ENCODE measurements at places on chromosomes 6 and 20.

DNA sequence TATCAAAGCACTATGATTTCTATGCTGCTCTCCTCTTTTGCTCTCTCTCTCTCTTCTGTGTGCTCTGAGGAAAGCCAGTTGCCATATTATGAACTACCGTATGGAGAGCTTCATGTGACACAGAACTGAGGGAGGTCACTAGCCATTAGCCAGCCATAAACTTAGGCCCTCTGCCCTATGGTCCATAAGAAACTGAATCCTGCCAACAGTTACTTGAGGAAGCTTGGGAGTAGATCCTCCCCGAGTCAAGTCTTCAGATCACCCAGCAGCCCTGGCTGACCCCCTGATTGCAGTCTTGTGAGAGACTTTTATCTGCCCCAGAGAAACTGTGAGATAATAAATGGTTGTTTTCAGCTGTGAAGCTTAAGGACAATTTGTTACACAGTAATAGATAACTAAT lies 5.7 kb upstream of the PEX7 start:
- DNase-seq = no peak

GRCh38 chr6:141752677-141753076 lies 380.0 kb upstream of the GJE1 start:
- no peak for DNase-seq

DNA sequence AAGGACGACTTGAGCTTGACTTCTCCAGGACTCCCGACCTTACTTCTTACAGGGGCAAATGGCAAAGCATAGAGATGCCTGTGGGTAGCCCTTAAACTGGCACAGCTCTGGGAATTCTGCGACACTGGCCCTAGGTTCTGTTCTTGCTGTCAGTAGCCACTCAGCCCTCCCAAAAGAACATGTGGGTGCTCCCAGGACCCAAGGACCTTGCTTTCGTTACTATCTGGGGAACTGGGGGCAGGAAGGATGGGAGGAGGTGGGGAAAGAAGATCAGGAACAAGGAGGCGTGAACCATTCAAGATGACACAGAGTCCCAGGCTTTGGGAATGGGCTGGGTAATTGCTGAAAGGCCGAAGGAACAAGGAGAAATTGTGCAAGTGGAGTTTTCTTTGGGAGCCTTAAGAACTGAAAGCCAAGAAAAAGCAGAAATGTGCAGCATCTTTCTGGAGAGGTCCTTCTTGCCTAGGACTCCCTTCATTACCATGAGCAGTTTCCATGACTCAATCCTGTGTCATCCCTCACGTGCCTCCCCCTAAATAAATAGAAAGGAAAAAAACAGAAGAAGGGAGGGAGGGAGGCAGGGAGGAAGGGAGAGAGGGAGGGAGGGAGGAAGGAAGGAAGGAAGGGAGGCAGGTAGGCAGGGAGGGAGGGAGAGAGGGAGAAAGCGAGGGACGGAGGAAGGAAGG lies 284.6 kb upstream of the FOXQ1 start:
- no peak for DNase-seq

DNA sequence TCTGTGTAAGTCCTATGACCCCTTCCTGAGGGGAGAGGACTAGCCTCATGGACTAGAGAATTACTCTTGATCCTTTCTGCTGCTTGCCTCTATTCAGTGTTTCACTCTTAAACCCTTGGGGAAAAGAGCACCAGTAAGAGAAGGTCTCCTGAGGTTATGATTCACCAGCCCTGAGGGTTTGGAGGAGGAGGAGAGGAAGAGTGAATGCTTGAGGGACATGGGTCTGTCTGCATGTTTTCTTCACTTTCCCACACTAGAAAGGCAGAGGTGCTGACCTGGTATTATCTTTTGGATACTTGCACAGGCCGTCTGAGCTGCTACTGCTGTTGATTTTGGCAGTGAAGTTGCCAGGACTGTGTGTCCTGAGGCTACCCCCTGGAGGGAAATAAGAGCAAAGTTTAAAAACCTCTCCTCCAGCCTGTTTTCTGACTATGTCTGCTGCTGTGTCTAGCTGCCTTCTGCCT lies 78.3 kb downstream of the CD109 start:
- DNase-seq = no peak

GRCh38 chr6:16854986-16855385 lies 93.7 kb upstream of the ATXN1 start:
- DNase-seq = no peak

DNA sequence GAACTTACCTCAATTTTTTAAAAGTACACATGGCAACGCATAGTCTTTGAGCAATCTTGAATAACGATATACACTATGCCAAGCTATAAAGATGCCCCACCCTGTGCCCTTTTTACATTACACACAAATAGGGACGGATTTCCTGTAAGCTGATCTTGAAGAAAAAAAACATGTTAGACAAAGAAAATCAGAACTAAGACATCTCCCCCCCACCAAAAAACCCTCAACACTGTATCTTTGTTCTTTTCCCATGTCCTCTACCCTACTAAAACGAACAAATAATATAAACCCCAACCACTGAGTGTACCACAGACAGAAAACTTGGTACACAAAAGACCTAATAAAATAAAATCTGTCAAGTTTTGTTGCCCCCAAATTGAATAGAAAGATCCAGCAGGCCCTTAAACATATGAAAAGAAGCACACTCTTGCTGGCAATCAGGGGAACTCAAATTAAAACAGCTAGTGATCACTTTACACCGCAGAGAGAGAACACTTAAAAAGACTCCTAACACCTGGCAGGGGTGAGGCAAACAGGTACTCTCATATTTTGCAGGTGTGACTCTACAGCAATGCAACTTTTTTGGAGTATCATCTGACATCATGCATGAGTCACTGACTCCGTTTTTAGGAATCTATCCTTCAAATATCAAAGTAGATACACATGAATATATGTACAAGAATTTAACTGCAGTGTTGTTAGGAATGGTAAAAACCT lies 29.6 kb downstream of the BACH2 start:
- no peak for DNase-seq

GRCh38 chr6:104003803-104004516 lies 855.8 kb downstream of the HACE1 start:
- DNase-seq = no peak

- no peak for DNase-seq
Measured at GRCh38 chr6:24448396-24448795, 41.0 kb downstream of the GPLD1 start.

- DNase-seq = no peak
Measured at GRCh38 chr6:39904946-39905639, 29.2 kb downstream of the MOCS1 start.

- DNase-seq = no peak
Measured at GRCh38 chr20:47273591-47274235, 82.8 kb downstream of the ZMYND8 start.

DNA sequence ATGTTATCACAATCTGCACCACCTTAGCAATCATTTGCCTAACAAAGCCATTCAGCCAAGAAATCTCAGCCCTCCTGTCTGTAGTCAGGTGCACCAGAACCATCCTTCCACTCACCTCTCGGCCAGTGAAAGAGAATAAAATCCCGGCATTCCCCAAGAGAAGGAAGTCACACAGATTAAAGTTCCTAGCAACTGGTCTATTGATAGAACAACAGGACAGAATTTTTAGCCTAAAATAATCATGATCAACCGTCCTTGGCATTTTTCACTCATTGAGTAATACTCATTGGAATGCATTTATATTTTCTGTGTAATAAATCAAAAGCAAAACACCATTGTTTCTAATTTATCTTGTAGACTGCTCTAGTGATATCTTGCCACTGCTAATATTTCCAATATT lies 85.7 kb upstream of the CDH4 start:
- no peak for DNase-seq

DNA sequence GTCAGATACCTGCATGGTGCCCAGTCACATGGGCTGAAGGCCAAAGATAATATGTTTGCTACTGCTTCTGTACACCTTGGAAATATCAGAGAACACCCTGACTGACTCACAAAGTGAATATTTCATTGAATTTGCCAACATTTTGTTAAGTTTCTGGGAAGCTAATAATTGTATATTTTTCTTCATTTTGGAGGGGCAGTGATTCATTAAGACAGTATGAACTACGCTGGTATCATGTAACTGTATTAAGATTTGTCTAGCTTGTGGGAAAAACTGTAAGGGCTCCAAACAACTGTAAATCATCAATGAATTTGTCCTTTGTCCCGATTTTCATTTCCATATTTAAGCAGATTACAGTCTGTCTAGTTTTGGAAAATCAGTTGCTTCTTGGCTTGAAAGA lies 102.3 kb upstream of the CCN2 start:
- no peak for DNase-seq

GRCh38 chr6:38610050-38610625 lies 29.6 kb downstream of the BTBD9 start:
- no peak for DNase-seq

DNA sequence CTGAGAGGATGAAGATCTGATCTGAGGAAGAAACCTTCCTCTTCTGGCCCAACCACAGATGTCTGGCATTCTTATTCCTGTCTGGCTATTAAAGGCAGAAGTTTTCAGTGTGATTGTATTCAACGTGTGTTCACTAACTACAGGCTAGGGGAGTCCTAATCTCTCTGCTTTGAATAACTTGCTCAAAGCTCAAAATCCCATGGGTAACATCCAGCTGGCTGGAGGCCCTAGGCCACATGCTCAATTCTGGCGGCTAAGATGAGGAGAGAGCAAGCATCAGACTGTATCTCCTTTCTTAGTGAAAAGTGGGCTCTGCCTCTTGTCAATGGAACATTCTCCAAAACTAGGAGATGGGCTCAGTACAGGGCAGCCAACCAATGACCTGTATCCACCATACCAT lies 478.0 kb downstream of the KIF16B start:
- no peak for DNase-seq

DNA sequence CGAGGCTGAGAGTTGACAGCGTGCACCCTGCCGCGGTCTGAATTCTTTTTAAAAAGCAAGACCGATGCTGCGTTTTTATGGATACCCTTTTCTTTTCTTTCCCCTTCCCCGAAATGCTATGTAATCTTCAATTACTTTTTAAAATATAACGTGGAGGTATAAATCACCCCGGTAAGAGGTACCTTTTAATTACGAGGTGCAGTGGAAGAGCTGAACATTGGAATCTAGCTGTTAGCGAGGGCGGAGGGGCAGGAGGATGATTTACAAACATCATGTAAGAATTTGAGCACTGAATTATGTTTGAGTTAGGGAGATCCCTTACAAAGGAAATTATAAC lies 1.2 kb downstream of the EYA2 start:
- no peak for DNase-seq

DNA sequence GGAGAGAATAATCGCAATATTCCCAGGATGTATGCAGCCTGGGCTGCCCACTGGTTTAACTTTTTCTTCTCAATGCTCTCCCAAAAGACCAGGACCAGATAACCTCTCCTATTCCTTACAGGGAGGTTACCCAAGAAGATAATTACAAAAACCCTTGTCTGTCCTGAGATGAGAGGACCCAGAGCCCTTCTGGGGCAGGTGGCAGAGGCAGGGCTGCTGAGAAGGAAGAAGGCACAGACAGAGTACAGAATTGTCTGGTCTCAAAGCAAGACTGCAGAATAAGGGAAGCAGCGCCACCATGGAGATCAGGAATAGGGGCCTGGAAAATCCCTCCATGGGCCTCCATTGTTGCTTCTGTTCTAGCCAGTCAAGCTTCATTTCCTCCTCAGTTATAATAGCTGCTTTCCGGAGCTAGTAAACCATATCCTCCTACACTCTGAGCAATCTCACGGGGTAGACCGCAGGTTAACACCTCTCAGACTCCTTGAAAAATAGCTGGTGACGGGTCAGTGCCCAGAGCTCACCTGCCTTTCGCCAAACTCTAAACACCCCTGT lies 463 bp upstream of the HLA-DMB start:
- DNase-seq = peak; percentile 15

GRCh38 chr6:102812242-102812641 lies 1418.7 kb downstream of the GRIK2 start:
- DNase-seq = no peak

- no peak for DNase-seq
Measured at GRCh38 chr20:62535964-62536363, 60.2 kb upstream of the GATA5 start.

- no peak for DNase-seq
Measured at GRCh38 chr6:35566794-35567193, 54.1 kb upstream of the TULP1 start.

DNA sequence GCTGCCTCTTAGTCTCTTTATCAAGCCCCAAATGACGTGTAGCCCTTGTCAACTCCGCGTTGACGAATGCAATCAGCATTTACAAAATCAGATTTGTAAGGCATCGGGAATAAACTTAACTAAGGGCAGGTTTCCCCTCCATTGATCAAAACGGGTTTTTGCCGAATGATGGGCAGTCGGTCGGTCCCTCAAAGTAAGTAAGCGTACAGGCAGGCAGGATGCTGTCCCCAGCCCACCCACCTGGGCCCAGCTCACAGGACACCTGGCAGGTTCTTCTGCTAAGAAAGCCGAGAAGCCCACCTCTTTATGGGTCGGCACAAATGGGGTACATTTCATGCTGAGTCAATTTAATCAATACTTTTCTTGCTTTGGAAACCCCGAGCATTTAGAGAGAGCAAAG lies 22.0 kb upstream of the MAFB start:
- DNase-seq = no peak

- DNase-seq = no peak
Measured at GRCh38 chr6:5214570-5215052, 46.1 kb downstream of the LYRM4 start.

- DNase-seq = no peak
Measured at GRCh38 chr6:44462797-44463727, 75.6 kb downstream of the CDC5L start.

DNA sequence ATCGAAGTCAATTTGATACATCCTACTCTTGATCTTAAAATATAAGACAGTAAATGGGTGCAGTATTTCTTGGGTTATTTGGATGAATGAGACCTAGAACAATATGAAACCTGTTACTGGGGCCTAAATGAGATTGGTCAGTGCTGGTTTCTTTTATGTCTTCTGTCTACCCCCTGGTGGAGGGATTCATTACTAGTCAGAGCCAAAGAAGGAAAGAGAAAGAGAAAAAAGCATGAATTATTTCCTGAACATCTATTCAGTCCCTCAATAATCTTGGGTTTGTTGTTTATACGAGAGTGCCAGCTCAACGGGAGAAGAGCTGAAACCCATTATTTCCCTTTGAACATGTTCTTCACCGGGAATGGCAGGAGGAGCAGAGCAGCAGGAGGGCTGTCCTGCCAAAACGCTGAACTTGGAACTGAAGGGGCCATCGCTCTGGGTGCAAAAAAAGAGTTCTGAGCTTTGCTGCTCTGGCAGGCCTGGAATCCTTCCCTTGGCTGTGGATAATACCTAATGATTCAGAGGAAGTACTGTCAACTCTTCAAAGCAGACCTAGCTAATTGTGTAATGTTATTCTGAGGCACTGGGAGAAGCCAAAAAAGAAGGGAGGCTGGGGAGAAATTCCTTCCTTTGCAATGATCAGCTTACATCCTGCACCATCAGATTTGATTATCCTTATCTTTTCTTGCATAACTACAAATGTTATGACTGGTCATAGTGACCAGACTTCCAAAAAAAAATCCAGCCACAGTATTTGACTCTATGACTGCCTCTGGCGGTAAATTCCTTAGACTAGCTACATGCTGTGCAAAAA lies 72.0 kb downstream of the BLOC1S5 start:
- no peak for DNase-seq

- no peak for DNase-seq
Measured at GRCh38 chr6:139590206-139590605, 215.8 kb upstream of the CITED2 start.
